ENCODE measurements at places on chromosomes 1 and 21.

- no peak for DNase-seq
These were observed 110.7 kb downstream of the CRYAA start for GRCh38 chr21:43279578-43279894.

GRCh38 chr1:205967554-205968335, 24.5 kb upstream of the SLC26A9 start:
- DNase-seq: no peak

- no peak for DNase-seq
These were observed 27.8 kb downstream of the PSEN2 start for GRCh38 chr1:226898246-226898645.

DNA sequence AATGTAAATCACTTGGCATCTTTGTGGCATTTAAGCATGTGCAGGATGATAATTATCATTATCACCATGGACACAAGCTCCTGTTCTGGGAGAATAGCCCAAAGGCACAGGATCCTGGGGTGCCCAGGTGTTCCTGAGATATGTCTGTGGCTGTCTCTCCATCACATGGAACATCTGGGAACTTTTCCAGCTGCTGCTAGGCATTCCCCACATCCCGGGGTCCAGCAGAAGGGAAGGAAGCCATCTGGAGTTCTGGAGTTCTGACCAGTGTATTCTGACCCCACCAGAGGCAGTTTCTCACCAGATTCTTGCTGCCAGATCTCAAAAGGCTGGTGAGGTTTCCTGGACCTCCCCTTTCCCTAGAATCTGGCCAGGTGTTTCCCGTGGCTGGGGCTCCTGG, 259.7 kb upstream of the VAMP3 start:
- DNase-seq: no peak

- no peak for DNase-seq
These were observed 88.5 kb upstream of the NEK7 start for GRCh38 chr1:198068285-198068684.

- no peak for DNase-seq
These were observed 4.6 kb upstream of the MMP23B start for GRCh38 chr1:1627261-1627828.

DNA sequence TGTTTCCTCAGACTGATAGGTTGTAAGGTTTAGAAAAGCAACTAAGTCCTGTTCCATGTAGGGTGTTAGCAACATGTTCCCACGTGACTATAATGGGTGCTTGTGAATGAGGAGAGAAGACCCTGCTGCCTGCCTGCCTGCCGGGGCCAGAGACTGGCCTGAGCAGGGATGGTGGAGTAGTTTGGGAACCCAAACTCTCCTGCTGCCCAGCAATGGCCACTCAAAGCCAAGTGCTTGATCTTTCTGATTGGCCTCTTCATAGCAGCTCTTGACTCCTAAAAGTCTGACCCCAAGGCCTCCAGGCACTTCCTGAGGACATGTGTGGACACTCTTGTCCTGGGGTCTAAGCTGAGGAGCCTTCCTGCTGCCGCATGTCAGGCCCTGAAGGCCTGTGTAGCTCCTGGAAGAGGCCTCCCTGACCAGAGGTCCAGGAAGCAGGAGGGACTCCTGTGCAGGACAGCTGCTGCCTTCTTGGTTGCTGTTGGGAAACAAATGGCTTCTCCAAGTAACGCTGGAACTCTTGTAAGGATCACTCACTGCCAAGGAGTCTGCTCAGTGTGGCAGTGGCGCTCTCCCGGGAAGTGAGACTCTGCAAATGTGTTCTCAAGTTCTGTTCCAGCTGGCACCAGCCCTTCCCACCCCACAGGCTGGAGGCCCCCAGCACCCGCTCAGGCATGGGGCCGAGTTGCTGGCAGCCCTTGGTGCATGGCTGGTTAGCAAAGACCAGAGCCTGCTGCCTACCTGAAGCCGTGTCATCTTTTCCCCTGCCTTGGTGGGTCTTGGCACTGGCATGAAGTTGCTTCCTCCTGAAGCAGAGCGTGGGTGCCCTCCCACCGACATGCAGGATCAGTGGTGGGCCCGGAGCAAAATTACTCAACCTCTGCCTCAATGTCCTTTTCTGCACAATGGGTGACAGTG, 35.5 kb downstream of the MAN1C1 start:
- no peak for DNase-seq

- DNase-seq: no peak
These were observed 359.2 kb downstream of the RRAGC start for GRCh38 chr1:38500352-38500751.

DNA sequence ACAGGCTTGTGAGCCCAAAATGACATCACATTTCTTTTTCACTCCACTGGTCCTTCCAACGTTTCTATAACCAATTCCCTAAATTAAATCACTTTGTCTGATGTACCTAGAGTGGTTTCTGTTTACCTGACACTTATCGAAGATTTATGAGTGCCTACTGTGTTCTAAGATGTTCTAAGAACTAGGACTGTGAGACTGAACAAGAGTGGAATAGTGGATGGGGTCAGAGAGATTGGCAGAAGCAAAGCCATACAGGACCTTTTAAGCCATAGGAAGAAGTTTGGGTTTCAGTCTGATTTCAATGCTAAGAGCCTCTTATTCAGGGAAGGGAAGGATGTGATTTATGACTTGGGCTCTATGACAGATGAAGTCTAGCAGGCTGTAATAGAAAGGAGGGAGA, 72.3 kb upstream of the LAPTM5 start:
- DNase-seq: no peak

Data from 8988T (cell line).